NCI-H446 treated with DMSO at 0.1 percent for 48 hours (cell line): ENCODE measurements at places on chromosomes 1 and 21.

DNA sequence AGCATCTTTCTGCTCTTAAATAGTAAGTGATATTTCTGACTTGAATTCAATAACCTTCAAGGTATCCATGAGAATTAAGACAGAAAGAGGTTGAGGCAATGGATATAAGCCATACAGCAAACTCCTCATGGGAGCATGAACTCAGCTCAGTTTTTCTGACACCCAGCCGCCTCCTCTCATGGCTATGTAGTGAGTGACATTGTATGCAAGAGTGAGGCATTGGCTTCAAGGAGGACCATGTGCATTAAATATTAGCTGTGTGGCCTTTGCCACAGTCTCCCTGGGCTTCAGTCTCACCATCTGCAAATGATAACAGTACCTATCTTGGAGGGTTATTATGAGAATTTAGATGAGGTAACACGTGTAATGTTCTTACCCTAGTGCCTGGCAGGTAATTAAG lies 23.4 kb downstream of the NIBAN1 start:
- DNase-seq: no peak

DNA sequence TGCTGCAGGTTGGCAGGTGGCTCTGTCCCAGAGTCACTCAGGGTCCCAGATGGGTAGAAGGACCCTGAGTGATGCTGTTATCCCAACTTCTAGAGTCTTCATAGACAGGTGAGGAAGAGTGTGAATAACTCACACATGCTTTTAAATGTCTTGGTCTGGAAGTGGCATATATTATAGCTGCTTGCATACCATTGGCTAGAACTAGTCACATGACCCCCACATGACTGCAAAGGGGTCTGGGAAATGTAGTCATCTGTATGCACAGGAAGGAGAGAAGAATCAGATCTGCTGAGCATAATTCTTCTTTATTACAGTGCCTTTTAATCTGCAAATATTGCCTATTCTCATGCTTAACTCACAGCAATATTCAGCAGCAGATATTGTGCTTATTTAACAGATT lies 28.2 kb upstream of the KLHDC7A start:
- peak; percentile 18 for DNase-seq

- peak; percentile 29 for DNase-seq
Measured at GRCh38 chr21:29144736-29145353, 14.4 kb downstream of the MAP3K7CL start.

- no peak for DNase-seq
Measured at GRCh38 chr1:160795951-160796383, at the start of gene LY9. TSS of gene LY9 (plus strand) at chr1:160796174. CDS start at chr1:160796188, 14 bp downstream.

GRCh38 chr1:1137256-1138045 lies 21.6 kb upstream of the C1orf159 start:
- no peak for DNase-seq

DNA sequence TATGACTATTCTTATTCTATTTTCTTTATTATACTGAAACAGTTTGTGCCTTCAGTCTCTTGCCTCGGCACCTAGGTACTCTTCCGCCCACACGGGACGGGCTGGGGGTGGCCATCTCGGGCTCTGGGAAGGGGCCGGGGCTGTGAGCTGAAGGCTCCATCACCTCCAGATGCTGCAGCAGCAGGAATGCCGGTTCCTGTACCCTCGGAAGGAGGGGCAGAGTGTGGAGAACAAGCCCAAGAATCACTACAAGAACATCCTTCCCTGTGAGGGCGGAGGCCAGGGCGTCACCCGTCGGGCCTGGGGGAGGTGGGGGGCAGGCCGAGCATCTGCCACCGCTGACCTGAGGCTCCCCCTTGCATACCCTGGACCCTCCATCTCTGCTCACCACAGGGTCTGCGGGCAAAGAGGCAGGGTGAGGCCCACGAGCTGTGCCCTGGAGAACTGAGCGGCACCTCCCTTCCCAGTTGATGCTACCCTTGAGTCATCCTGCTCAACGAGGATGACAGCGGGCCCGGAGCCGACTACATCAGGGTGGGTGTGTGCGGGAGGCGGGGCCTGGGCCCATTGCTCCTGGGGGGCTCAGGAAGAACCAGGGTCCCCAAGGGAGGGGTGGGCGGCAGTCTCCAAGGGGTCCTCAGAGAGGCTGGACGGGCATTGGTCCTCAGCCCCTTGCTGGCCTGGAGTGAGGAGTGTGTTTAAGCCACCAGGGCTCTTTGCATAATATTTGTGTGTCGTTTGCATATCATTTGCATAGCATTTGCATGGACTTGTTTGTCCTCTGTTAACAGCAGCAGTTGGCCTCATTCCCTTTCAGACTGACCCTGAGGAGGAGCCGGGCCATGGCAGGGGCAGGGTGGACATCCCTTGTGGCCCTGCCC lies 7.5 kb downstream of the RNF223 start:
- DNase-seq: no peak

DNA sequence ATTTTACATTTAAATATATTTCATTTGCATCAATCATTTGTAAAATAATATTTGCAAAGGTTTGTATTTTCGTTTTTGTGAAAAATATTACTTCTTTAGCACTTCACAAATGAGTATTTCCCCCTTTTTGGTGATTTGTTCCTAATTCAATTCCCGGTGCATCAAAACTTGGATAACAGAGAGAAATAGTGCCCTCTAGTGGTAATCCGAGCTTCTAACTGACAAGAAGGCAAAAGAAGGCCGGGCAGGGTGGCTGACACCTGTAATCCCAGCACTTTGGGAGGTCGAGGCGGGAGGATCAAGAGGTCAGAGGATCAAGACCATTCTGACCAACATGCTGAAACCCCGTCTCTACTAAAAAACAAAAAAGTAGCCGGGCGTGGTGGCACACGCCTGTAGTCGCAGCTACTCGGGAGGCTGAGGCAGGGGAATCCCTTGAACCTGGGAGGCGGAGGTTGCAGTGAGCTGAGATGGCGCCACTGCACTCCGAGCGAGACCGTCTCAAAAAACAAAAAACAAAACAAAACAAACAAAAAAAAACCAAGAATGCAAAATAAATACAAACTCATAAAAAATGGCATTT lies 137.7 kb downstream of the COL11A1 start:
- DNase-seq: peak; percentile 54

DNA sequence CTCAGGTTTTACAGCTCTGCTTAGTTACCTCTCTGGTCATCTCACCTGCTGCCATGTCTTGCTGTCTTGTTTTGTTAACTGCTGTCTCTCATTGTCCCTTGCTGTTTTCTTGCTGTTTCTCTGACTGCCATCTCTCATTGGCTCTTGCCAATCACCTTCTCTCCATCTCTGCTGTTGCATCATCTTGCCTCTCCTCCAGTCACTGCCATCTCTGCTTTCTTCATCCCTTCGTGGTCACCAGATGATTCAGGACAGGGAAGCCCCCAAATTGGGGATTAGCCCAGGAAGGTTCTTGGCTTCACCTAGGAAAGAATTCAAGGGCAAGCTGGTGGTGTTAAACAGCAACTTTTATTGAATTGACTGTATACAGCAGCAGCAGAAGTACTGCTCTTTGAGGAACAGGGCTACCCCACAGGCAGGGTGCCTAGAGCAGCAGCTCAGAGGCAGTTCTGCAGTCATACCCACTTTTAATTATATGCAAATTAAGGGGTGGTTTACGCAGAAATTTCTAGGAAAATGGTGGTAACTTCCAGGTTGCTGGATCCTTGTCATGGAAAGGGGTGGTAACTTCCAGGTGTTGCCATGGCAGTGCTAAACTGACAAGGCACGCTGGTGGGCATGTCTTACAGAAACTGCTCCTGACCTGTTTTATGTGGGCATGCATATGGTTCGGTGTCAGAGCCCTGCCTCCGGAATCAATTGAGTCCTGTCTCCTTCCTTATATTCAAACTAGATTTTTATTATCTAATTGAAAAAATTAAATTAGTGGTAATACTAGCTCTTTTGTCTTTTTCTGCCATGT lies 33.4 kb downstream of the SUCO start:
- DNase-seq: no peak

GRCh38 chr1:244388961-244389360 lies 62.7 kb downstream of the ADSS2 start:
- DNase-seq: no peak

DNA sequence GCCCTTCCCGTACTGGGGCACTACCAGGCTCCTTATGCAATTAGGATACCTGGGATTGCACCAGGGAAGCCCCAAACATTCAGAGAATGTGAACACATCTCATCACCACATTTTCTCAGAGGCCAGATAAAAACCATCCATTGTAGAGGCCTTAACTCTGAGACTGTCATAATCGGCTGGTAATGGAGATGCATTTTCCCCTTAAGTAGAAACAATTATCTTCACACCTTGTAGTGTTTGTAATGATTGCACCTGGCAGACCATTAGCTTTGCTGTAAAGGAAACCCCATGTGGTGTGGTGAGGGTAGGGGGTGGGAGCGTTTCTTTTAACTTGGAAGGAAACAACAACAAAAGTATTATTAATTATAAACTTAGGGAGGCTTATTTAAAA lies 90.0 kb upstream of the TLR5 start:
- DNase-seq: no peak

GRCh38 chr1:119827010-119827409 lies 15.8 kb upstream of the REG4 start:
- no peak for DNase-seq

DNA sequence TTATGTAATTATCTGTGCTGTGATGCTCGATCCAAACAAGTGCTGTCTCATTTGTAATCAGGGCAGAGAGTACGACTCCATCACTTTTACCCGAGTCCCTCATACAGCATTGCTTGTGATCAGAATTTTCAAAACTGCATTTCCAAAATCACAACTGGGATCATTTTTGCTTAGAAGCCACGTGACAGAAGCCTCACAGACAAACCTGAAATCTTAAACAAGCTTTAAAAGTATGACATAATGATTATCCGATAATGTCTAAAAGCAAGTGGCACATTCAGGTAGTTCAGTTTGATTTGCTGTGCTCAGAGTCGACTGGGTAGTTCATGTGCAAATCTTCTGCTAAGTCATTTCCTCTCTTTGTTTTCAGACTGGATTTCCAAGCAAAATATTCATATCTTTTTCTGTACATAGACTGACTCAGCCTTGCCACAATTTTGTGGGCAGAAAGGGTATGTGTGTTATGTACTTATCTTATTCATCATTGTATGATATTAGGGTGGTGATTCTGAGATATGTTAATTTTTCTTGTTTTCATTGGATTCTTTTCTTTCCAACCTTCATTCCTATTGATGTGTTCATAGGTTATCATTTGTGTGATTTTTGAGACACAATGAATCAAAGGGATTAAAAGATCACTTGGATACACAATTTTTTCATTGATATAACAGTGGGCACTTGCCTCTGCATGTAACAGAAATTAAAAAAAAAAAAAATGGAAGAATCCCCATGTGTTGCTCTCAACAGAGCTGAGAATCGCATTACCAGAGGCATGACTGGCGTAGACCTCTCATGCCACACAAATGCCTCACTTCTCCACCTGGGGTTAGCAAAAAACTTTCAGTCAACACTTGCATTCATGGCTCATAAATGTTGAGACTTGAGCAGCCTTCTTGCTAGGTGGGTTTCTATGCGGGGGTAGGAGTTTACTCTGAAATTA lies 355.7 kb downstream of the LTN1 start:
- DNase-seq: no peak

DNA sequence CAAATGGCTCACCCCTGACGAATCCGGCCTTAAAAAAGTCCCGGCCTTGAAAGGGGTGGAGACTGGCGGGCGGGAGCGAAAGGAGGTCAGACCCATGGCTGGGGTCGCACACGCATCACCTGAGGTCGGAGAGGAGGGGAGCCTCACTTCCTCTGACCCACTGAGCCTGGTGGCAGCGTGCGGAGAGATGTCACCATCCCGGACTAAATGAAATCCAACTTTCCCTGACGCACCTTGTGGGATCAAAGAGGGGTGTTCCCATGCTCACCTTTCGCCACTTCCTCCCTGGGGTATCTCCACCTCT lies 709 bp upstream of the SLC41A1 start:
- no peak for DNase-seq

GRCh38 chr1:202968895-202969295 lies 1.8 kb upstream of the CYB5R1 start:
- DNase-seq: no peak

GRCh38 chr1:202982715-202983430 lies 15.8 kb upstream of the CYB5R1 start:
- DNase-seq: no peak

DNA sequence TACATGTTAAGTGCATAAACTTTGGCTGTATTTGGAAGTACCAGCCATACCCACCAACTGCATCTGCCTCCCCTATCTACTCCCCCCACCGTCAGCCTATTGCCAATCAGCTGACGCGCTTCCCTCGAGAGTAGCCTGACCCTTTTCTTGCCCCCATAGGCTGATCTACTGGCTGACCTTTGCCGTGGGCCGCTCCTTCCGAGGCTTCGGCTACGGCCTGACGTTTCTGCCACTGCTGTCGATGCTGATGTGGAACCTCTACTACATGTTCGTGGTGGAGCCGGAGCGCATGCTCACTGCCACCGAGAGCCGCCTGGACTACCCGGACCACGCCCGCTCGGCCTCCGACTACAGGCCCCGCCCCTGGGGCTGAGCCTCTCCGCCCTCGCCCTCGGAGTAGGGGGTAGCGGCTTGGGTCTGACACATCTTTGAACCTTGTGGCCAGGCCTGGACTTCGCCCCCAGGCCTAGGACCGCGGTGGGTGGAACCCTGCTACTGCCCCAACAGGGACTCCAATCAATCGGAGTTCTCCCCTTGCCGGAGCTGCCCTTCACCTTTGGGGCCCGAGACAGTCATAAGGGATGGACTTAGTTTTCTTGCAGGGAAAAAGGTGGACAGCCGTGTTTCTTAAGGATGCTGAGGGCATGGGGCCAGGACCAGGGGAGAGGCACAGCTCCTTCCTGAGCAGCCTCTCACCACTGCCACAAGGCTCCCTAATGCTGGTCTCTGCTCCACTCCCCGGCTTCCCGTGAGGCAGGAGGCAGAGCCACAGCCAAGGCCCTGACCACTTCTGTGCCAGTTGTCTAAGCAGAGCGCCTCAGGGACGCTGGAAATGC lies 4.0 kb downstream of the GLMP start:
- no peak for DNase-seq

DNA sequence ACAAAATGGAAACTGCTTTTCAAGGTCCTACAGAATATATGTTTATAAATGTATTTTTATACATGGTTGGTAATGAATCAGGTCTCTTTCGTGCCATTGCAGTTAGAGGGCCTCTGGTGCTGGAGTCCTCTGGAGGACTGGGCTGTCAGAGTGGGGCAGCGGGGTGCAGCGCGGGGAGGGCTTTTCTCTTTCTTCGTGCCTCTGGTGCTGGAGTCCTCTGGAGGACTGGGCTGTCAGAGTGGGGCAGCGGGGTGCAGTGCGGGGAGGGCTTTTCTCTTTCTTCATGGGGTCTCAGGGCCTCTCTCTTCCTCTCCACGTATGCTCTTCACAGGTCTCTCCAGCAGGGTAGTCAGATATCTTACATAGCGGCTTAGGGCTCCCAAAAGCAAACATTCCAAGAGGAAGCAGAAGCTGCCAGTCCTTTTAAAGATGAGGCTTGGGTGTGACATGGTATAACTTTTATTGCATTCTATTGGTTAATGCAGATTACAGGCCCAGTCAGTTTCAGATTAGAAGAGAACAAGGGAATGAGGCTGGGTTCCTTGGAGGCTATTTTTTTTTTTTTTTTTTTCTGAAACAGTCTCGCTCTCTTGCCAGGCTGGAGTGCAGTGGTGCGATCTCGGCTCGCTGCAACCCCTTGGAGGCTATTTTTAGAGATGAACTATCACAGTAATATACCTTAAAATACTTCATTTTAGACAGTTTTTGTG lies 13.1 kb downstream of the SDCCAG8 start:
- no peak for DNase-seq

- no peak for DNase-seq
Measured at GRCh38 chr21:34093083-34093482, 19.7 kb downstream of the MRPS6 start.

- peak; percentile 87 for DNase-seq
Measured at GRCh38 chr1:28369371-28370238, at the start of gene PHACTR4. TSS of gene PHACTR4 (plus strand) at chr1:28369740. CDS start at chr1:28407448, 37,708 bp downstream.

GRCh38 chr1:235434001-235434400 lies 66.8 kb downstream of the TBCE start:
- DNase-seq: no peak

- DNase-seq: no peak
Measured at GRCh38 chr21:28247454-28248020, 745.1 kb downstream of the LTN1 start.
